AG04449 (cell line): ENCODE measurements at places on chromosomes 5 and 9.

DNA sequence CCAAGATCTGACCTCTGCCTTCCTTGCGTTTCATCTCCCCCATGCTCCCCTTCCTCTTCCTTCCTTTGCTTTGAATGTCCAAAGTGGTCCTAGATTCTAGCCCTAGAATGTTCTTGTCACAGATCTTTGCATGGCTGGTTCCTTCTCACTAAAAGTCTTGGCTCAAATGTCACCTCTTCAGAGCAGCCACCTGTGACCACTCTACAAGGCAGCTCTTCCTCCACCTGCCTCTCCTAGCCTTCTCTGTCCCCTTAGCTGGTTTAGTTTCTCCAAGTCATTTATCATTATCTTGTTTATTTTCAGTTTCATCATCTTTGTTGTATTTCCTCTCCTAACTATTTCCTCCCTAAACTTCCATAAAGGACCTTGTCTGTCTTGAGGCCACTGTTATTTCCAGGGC lies 7.1 kb upstream of the OCLN start:
- DNase-seq: no peak

DNA sequence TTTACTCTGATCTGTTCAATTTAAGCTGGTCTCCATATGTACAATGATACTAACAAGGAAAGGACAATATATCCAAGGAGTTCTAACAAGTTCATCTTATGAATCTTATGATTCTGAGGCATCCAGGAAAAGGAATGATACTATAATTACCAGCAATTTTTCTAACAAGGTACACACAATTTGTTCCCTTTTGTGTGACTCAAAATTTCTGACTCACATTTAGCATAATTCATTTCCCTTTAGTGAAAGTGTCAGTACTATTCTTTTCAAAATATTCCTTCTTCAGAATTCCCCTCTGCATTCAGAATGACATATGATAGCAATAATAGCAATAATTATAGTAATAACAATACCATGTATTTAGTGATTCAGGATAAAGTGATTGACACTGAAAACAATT lies 594.8 kb downstream of the DMRTA1 start:
- no peak for DNase-seq

GRCh38 chr5:75756211-75756610 lies 39.0 kb upstream of the POC5 start:
- DNase-seq: no peak

DNA sequence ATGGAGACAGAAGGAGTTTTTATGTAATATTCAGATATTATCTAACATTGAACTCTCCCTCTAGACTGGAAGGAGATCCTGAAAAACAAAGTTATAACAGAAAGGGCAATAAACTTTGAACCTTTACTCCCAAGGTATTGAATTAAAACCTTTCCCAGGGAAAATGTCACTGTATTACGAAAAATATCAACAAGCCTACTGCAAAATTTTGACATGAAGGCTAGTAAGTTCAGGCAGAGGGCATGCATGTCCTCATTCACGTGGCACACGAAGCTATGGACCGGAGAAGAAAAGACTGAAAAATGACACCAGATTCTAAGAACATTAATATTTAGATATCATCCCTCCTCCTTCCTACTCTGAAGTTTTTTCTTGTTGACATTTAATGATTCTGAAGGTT lies 638.8 kb downstream of the LRRC70 start:
- no peak for DNase-seq

DNA sequence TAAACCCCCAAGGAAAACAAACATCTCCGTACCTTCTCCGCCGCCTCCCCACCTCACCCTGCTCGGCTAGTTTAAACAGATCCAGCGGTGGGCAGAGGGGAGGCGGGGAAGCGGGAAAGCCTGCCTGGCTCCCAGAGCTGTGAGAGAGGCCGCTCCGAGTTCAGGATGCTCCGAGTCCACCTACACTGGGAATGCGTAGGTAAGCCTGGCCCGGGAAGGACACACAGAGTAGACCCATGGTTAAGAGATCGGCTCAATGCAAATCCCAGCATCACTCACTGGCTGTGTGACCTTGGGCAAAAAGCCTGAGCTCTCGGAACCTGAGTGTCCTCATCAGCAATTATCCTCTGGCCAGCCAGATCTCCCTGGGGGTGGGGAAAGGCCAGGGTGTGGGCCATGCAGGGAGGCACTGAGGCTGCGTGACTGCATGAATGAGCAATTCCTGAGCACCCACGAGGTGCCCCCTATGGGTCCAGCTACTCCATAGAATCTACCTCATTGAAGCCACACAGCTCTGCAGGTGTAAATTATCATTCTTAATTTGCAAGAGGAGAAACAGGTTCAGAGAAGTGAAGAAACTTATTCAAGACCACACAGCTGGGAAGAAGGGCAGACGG lies 30.5 kb upstream of the LMX1B start:
- no peak for DNase-seq

- DNase-seq: no peak
These were observed 77.7 kb downstream of the BRINP1 start for GRCh38 chr9:119291554-119291953.

DNA sequence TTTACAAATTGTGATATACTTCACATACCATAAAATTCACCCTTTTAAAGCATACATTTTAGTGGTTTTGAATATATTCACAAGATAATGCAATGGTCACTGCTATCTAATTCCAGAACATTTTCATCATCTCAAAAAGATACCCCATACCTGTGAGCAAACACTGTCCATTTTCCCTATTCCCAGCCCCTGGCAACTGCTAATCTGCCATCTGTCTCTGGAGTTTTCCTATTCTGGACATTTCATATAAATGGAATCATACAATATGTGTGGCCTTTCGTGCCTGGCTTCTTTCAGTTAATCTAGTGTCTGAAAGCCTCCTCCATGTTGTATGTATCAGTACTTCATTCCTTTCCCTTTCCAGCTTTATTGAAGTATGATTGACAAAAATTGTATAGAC lies 14.7 kb downstream of the SNX30 start:
- DNase-seq: no peak

GRCh38 chr9:89361031-89361430 lies 42.7 kb downstream of the SECISBP2 start:
- no peak for DNase-seq

DNA sequence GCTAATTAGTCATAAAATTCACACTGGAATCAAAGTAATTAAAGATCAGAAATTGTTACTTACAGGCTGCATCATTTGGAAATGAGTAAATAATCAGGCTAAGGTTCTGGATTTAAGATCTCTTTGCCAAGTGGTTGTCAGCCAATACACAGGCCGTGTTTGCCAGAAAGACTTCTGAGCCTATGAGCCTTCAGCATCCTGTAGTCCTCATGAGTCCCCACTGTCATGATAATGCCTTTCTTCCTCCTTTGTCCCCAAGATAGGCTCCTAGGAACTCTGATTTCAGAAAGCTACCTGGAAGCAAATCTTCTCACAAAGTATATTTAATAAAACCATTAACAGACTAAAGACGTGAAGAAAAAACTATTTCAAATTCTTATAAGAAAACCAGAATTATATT lies 810.5 kb downstream of the DNAH5 start:
- DNase-seq: no peak

DNA sequence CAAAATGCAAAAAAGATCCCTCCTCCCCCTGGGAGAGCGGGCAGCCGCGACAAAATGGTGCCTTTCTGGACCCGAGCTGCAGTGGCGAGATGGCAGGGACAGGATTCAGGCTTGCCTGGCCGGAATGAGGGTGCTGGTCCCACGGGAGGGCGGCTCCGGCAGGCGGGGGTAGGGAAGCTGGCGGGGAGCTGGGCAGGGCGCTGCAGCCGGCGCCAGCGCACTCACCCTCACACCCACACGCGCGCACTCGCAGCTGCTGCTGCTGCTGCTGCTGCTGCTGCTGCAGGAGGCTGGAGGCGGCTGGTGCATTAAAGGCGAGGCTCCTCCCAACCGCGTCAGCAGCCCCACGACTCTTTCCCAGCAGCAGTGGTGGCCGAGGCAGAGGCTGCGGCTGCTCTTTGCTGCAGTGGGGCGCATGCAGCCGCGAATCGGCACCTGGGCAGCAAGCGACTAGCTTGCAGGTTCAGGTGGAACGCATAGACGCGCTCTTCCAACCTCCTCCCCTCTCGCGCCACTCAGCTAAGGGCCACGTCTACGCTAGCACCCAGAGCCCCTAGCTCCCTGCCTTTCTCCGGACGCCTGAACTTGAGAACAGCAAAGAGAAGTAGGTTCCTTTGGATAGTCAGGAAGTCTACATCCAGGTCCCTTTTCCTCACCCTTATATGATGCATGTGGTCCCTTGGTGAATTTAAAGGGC lies at the start of gene PPP2R2B:
Gene PPP2R2B, minus strand, starts transcription at position 282 of the 697 bp plus-strand sequence.
- no peak for DNase-seq

GRCh38 chr5:115749016-115749415 lies 67.4 kb downstream of the CDO1 start:
- DNase-seq: no peak

GRCh38 chr5:58860680-58861079 lies 277.8 kb downstream of the RAB3C start:
- no peak for DNase-seq

DNA sequence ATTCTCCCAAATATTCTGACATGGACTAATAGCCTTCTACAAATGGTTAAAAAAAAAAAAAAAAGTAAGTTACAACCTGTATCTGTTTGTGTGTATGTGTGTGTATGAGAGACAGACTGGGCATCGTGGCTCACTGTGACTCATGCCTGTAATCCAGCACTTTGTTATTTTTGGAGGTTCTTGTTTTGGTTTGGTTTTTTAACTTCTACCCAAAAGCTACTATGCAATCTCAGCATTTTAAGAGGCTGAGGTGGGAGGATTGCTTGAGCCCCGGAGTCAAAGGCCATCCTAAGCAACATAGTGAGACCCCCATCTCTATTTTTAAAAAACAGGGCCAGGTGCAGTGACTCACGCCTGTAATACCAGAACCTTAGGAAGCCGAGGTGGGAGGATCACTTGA lies 17.6 kb upstream of the HAVCR1 start:
- no peak for DNase-seq

GRCh38 chr5:85052826-85053225 lies 668.1 kb upstream of the EDIL3 start:
- no peak for DNase-seq

- DNase-seq: no peak
These were observed 78.8 kb upstream of the GPBP1 start for GRCh38 chr5:57094753-57095683.

DNA sequence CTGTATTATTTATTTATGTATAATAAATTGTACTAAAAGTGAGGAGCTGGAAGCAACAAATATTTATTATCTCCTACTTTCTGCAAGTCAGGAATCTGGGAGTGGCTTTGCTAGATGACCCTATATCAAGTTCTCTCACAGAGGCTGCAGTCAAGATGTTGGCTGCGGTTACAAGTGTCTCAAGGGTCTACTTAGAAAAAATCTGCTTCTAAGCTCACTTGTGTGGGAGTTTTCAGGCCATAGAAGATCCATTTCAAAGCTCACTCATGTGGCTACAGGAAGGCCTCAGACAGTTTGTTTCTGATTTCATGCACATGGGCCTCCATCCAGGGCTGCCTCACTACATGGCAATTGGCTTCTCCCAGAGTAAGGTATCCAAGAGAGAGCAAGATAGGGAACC lies 551.1 kb downstream of the CAAP1 start:
- no peak for DNase-seq

DNA sequence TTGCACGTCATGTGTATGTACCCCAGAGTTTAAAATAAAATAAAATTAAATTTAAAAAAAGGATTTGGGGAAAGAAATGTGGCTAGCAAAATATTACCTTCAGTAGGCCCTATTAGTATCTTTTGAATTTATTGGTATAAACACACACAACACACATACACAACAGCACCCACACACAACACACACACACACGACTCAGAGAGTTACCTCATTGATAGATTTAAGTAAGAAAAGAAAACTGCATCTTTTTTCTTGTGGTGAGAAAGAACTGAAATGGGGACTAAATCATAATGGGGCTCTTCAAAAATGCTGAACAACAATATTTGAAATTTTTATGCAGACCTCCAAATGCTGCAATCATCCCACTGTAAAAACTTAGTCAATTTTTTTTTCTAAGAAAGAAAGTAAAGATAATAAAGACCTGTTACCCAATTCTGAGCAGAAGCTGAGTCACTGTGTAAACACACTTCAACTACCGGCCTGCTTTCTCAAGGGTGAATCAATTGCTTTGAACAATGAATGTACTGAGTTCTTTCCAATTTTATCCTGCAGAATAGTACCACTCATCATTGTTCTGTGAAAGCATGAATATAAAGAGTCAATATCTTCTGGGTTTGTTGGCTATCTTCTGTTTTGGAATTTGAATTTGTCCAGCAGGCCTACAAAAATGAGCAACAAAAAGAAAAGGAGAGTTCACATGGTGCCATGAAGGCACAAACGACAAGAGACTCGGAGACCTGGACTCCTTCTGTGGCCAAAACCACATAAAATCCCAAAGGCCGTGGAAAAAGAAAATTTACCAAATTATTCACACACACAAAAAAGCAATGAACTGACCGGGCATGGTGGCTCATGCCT lies 57.9 kb upstream of the CCNG1 start:
- DNase-seq: peak; percentile 9

DNA sequence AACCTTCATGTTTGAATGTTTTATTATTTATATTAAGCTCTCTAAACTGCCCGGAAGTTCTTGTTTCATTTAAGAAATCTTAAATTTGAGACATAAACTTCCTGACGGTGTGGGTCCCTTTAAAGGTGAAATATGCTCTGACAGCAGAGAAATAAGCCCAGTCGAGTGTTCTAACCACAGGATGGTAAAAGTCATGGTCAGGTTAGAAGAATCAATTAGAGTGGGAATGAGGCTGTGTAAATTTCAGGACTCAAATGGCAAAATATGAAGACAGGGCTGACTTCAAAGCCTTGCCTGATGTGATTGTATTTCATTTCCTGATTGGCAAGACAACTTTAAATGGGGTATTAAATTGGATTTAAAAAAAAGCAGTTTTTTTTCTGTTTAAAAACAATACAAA lies 432.9 kb upstream of the BRINP1 start:
- no peak for DNase-seq

- no peak for DNase-seq
These were observed 415.0 kb downstream of the ANXA1 start for GRCh38 chr9:73566627-73567026.

GRCh38 chr5:14256756-14257393 lies 113.7 kb downstream of the TRIO start:
- DNase-seq: no peak

DNA sequence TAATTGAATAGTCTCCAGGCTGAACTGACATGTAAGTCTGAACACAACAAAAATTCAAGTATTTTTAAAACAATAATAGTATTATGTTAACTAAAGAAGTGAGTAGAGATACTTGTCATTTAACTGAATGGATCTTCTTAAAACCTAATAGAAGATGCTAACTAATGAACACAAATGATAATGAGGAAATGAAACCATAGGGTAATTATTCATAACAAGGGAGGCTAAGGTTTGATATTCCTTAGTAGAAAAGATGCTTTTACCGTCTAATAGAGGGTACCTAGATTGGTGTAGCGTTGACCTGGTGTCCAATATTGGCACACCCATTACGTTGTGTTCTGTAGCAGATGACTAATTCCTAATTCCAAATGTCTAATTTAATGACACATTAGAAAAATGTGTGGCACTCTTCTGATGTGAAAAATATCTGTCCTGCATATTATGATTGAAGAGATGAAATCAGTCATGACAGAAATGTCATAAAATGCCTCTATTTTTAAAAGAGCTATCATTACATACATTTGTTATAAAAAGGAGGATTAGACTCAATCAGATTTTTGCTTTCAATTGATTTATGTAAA lies 14.9 kb upstream of the DAB2 start:
- DNase-seq: no peak
